Activated CD4-positive, alpha-beta T cell treated with anti-CD3 and anti-CD28 coated beads, Interleukin-2, amount 50 U/mL, for 4 hours (primary cell): ENCODE measurements at places on chromosomes 16 and 17.
A peak's percentile ranks its signal among the peaks of the same experiment; 100 is the strongest.

GRCh38 chr16:19274165-19274797, 11.2 kb upstream of the CLEC19A start:
- no peak for DNase-seq

GRCh38 chr16:53600126-53600525, 97.1 kb upstream of the AKTIP start:
- no peak for DNase-seq

DNA sequence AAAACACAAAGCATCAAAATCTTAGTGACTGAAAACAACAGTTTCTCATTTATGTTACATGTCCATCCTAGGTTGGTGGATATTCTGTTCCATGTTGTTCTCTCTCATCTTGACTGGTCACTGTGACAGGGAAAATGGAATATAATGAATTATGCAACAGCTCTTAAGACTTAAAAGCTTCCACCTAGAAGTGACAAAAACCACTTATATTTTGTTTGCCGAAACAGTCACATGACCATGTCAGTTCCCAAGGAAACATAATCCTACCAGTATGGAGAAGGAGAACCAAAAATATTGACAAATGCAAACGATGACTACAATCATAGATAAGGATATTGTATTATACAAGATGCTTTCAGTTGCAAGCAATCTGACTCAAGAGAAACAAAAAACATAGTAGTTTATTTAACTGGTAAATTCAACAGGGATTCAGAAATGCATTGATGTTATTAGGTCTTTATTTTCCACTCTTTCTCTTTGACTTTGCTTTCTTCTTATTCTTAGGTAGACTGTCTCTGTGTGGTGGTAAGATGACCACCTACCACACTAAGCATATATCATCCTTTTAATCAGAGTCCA, 103.8 kb downstream of the SSH2 start:
- no peak for DNase-seq

GRCh38 chr17:37576281-37576680, 32.9 kb downstream of the SYNRG start:
- no peak for DNase-seq

GRCh38 chr17:45732926-45733505, 51.1 kb upstream of the CRHR1 start:
- no peak for DNase-seq

GRCh38 chr16:14015033-14015432, 56.1 kb upstream of the MRTFB start:
- DNase-seq = no peak

GRCh38 chr17:37779554-37779953, 34.7 kb upstream of the HNF1B start:
- no peak for DNase-seq

GRCh38 chr17:11668618-11669017, 70.3 kb downstream of the DNAH9 start:
- no peak for DNase-seq

- DNase-seq = no peak
Observed at GRCh38 chr16:66020642-66021041, 345.8 kb upstream of the CDH5 start.

DNA sequence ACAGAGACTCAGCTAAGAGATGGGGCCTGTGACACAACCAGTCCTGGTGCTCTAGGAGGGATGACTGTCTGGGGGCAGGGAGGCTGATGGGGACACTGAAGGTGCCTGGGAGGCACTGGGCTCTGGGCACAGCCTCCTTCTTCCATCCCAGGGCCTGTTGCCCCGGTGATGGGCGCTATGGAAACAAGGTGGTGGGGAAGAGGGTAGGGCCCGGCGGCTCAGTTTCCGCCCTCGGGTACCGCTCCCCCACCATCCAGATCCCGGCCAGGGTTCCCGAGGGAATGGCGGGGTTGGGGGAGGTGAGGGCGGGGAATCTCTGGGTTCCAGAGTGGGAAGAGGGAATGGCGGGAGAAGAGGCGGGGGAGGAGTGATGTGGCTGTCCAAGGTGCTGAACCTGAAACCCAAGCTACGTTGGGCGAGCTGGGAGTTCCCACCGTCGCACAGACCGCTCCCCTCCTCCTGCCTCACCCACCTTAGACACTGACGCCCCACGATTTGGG, 981 bp downstream of the KCNH4 start:
- DNase-seq = no peak

DNA sequence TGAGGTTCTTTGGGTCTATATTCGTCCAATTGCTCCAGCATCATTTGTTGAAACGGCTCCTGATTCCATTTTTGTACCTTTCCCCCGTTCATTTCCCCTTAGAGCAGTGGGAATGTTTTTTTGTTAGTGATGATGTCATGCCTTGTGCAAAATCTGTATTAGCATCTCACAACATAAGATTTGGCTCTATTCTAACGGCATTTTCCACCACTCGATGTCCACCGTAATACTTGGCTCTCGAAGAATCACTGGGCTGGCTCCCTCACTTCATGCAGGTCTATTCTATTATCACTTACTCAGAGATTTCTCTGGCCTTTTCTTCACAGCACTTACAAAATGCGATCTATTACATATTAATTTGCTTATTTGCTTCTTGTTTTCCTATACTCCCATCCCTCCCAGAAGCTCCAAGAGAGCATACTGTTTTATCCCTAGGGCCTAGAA, 571 bp upstream of the NME1 start:
- DNase-seq = no peak

DNA sequence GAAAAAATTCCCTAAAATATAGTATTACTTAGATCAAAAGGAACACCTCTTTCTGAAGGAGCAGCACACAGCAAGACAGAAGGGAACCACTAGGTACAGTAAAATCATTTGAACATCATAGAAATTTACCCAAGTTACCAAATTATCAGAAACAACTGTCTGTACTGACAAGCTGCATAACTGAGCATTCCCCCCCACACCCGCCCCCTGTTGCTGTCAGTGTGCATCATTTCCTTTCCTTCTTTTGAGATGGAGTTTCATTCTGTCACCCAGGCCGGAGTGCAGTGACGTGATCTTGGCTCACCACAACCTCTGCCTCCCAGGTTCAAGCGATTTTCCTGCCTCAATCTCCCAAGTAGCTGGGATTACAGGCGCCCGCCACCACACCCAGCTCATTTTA, 120.7 kb downstream of the TRIM37 start:
- no peak for DNase-seq

- DNase-seq = peak; percentile 66
Observed at GRCh38 chr16:11094075-11094856, 149.9 kb downstream of the CLEC16A start.

DNA sequence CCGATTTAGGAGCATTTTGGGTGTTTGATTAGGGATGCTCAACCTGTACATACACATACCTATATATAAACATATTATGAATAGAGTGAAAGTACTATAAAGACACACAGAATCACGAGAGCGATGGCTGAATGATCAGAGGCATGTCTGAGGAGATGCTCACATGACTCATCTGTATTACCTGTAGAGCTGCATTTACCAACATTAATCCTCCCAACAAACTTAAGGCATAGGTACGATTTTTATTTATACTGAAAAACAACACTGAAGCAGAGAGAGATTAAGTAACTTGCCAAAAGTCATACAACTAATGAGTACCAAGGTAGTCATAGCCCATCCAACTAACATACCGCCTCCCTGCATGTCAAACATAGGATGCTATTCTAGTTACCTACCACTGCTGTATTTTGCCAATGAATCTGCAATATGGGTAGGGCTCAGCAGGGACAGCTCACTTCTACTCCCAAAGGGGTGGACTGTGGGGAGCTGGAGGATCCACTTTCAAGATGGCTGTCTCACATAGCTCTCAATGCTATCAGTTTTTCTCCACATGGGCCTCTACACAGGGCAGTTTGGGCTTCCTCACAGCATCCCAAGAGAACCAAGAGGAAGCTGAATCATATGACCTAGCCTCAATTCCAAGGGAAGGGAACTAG, 7.3 kb downstream of the CYB5D1 start:
- no peak for DNase-seq

DNA sequence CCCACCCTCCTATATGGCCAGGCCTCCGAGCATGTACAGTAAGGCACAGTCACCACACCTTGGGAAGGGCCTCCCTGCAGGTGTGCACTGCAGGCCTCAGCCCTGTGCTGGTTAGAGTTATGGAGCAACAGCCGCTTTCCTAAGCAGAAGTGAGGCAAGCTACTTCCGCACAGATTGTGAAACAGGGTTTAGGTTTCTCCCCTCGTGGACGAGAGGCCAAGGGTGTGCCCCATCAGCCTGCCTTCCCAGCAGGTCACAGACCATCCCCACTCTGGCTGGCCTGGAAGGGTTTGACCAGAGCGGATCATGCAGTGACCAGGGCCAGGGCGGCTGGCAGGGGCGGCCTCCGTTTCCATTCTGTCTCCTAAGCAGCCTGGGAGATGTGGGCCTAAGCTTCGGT, 4.7 kb downstream of the MSRB1 start:
- no peak for DNase-seq

GRCh38 chr17:44997733-44998520, 29.8 kb upstream of the C1QL1 start:
- no peak for DNase-seq

- DNase-seq = no peak
Observed at GRCh38 chr17:4309897-4310296, 46.1 kb upstream of the ANKFY1 start.

DNA sequence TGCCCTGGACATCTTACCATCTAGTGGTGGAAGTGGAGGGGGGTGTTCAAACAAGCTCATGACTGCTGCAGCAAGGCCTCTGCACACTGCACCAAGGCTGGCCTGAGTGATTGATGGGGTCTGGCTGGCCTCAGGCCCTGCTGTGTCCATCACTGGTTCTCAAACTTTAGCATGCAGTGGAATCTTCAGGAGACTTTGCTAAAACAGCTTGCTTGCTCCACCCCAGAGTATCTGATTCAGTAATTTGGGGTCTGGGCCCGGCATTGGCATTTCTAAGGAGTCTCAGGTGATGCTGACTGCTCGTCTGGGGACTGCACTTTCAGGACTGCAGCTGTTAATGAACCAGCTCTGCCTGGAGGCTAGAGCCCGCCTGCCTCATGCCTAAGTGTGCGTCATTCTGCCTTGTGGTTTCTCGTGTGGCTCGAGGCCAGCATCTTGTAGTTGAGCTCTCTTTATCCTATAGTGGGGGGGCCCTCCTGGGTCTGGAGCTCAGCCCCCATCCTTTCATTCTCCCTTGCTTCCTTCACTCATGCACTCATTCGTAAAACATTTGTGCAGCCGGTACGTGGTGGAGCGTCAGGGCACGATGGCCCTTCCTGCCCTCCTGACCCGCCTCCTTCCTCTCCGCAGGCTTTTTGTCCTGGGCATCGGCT, 4.1 kb downstream of the MGAT5B start:
- no peak for DNase-seq

DNA sequence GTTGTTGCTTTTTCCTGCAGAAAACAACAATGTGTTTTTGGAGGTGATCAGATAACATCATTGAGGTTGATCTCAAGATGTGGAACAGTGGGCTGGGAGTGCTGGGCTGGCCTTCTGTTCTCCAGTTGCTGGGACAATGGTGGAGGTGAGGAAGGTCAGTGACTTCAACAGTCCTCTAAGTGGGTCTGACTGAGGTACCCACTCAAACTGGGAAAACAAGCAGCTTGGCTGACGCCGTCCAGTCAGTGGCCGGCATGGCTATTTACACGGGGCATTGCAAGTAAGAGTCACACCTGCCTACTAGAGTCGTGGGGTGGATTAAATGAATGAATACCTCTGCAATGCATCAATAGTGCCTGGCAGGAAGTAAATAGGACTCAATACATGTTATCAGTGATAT, 386.7 kb upstream of the ZFHX3 start:
- DNase-seq = no peak

- DNase-seq = no peak
Observed at GRCh38 chr16:76583466-76583865, 306.3 kb downstream of the CNTNAP4 start.

DNA sequence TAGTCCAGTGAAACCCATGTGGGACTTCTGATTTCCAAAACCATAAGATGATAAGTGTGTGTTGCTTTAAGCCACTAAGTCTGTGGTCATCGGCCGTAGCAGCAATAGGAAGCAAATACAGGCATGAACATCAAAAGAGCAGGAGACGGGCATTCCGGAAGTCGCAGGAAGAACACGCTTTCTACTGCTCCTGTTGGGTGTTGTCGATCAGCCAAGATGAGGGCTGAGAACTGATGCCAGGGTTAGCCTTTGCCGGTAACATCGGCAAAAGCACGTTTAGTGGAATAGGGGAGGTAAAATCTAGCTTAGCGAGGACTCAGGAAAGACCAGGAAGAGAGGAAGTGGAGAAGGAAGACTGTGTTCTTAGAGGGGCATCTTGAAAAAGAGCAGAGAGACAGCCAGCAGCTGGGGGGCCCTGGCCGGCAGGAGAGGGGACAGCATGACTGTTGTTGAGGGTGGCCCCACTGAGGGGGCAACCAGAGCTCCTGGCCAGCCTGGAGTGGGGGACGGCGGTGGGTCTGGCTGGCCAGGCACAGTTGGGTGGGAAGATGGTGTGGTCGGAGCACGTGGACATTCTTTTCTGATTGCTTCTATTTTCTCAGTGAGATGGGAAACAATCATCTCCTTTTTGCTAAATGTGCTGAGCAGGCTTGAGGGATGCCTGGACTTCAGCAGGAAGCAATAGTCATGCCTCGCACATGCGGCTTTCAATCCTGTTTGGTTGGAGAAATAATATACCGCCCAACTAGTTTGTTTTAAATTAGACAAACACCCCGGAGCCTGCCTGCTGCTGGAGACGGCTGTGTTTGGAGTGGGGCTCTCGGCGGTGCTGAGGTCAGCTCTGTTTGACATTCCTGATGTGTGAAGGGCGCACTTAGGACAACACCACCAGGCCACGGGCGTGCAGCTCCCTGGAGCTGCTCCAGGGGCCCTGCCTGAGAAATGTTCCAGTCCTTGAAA, 109.9 kb downstream of the METRNL start:
- DNase-seq = no peak

DNA sequence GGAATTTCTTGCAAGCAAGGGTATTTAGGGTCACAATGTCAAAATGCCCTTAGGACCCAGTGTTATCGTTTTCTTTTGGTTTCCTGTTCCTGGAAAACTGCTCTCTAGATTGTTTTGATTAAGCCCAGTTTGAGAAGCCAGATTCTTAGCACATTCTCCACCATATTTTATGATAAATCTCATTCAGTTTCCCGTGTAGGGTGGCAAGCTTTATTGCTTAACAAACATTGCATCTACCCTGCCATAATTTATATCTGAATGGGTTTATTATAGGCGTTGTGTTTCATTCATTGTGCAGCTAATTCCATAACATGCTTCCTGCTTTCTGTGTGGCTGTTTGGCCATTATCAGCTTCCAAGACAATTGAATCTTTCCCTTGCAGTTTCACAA, 389.1 kb upstream of the DYNLRB2 start:
- no peak for DNase-seq

- no peak for DNase-seq
Observed at GRCh38 chr17:61065263-61065773, 334.3 kb upstream of the TBX2 start.

DNA sequence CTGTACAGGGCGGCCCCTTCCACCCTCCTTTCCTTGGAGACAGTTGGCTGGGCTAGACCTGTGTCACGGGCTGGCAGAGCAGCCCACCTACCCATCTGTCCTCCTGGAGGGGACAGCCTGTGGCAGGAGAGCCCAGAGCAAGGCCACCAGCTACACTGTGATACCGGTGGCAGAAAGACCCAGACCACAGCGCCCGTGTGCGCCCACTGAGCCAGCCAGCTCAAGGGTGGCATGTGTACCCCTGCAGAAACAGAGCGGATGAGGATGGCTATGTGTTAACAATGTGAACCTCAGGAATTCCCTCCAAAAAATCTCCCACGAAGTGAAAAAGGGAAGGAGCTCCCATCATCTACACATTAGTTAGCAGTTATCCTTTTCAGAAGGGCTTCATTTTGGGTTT, 7.1 kb downstream of the HBQ1 start:
- no peak for DNase-seq

GRCh38 chr17:61201211-61201610, 198.4 kb upstream of the TBX2 start:
- DNase-seq = no peak

GRCh38 chr16:27118526-27118925, 51.8 kb downstream of the C16orf82 start:
- no peak for DNase-seq
